ENCODE measurements at places on chromosomes 1 and 21.

DNA sequence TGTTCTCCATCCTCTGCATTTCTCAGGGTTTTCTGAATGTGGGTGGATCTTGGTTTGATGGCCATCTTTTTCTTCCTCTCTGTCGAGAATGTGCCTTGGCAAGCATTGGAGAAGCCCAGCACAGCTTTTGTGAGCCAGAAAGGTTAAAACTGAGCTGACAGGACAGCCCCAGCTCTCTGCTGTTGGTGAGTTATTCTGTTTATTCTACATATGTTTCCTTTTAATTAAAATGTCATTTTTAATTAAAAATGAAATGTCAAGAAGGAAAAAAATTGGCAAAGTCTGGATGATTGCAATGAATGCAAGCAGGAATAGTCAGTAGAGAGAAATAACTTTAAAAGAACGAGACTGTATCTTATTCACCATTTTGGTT, 325.8 kb downstream of the PTBP2 start:
- DNase-seq = no peak

DNA sequence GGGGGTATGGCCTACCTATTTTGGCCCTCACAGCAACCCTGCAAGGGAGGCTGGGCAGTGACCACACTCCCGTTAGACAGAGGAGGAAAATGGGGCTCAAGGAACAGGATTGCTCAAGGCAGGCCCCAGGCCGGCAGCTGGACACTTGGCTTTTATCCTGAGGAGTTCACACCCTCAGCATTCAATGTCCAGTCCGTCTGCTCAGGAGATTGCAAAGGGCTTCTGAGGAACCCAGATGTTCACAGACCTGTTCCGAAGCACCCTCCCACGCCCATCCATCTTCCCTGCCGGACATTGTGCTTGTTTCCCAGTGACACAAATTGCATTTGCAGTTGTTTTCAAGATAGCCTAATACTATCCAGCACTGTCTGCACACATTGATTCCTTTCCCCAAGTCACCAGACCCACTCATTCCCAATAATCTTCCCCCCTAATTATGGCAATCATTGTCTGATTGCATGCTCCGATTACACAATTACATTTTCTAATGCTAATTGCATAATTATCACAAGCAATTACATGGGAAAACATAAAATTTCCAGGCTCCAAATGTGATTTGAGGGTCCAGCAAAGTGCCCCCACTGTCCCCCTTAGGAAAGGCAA, 4.3 kb upstream of the UBL4B start:
- no peak for DNase-seq

- no peak for DNase-seq
These were observed 70.0 kb upstream of the KCNJ15 start for GRCh38 chr21:38186661-38187270.

DNA sequence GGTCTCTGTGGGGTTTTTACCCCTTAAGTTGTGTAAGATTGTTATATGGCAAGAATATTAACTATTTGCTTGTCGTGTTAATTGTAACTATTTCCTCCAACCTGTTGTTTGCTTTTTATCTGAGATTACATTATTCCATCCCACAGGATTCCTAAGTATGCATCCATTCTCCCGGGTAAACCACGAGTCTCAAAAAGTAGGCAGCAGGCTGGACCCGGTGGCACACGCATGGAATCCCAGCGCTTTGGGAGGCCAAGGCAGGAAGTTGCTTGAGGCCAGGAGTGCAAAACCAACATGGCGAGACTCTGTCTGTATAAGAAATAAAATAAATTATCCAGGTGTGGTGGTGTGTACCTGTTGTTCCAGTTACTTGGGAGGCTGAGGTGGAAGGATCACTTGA, 12.6 kb upstream of the RSPO1 start:
- no peak for DNase-seq

- DNase-seq = peak; percentile 12
These were observed 1.2 kb upstream of the LUZP1 start for GRCh38 chr1:23169727-23170335.

- DNase-seq = no peak
These were observed 12.7 kb upstream of the CD101 start for GRCh38 chr1:116988908-116989307.

DNA sequence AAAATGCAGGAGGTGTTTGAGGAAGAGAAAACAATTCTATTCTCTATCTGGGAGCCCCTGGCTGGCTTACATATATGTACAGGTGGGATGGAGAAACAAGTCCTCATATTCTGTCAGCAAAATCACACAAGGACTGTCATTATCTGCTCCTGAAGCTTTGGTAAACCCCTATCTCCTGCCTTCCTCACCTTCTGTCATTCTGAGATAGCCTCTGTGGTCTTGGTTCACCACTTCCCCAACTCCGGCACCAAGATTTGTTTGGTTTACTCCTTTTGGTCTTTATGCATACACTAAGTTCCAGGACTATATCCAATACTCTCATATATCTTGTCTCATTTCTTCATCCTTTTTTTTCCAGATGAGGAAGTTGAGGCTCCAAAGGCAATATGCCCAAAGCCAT, 551.1 kb downstream of the PLPP3 start:
- DNase-seq = no peak

DNA sequence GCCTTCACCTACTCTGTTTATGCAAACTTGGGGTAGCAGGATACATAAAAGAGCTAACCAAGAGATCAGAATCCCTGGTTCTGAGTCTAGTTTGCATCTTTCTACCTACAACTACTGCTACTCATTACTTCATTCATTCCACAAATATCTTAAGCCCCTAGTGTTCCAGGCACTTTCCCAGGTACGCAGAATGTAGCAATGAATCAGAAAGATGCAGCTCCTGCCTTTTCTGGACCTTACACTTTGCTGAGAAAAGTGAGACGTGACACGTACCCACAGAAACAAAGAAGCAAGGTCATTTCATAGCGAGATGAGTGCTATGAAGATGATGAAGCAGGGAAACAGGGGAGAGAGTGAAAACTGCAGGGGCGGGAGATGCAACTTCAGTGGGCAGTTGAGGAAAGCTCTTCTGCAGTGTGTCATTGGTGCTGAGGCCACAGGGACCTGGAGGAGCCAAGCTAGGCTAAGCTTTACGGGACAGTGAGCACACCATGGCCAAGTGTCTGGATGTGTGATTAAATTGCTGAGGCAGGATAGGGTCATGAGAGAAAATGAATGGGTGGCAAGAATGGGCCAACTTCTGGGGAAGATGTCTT, 167.9 kb downstream of the TNFSF18 start:
- DNase-seq = no peak

GRCh38 chr1:9149837-9150581, 21.1 kb upstream of the GPR157 start:
- DNase-seq = no peak

DNA sequence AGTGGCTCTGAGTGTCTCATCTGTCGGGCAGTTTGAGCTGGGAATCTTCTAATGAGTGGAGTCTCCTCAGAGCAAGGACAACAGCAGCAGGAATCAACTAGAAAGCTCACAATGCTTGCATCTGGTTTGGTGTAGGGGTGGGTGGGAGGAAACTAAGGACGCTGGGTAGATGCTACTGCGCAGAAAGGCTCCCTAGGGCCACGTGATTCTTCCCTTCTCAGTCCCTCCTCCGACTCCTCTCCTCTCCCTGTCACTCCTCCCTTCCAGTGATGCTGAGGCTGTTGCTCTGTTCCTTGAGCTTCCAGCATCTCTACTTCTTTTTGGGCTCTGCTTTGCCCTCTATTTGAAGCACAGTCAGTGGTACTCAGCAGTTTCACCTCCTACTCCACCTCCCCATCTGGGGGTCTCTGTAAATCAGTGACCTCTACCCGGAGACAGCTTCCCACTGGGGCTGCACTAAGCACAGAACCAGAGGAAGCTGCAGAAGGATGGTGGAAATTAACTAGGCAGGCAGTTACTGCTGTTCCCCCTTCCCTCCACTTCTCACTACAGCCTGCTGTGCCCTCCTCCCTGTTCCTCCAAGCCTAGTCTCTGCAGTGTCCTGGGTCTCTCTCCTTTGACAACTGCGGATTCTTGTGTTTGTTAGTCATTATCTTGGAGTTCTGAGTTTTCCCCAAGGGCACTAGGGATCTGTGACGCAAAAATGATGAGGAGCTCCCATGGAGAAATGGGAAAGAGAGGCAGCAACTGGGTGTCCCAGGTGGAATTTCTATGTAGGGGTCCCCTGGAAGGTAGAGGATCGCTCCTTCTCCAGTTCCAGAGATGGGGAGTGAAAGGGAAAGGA, 5.8 kb downstream of the LINGO4 start:
- no peak for DNase-seq

DNA sequence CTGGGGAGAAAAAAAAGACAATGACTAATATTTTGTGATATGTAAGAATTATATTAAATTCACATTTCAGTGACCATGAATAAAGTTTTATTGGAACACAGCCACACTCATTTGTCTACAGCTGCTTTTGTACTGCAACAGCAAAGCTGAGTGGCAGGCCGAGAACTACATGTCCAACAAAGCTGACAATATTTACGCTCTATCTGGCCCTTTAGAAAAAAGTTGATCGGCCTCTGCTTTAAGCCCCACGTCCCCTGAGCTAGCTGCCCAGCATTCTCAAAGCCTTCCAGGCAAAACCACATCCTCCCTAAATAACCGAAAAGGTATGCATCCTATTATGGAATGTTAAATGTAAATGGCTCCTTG, 8.6 kb downstream of the SLC2A1 start:
- no peak for DNase-seq

DNA sequence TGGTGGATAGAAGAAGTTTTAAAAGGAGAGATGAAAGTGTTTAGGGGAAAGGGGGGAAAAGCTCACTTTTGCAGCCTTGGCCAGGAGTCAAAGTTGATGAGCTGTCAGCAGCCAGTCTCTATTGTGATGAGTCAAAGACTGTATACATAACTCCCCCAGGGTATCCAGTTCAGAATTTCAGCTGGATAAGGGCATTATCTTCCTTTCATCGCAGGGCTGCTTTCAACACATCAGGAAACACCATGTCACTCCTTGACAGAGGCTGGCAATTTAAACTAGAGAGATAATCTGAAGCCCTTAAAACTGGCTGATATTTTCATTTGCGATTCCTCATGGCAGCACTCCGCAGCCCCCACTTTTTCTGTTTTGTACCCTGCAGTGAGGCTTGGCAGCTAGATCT, 328.5 kb downstream of the TBX15 start:
- DNase-seq = no peak

DNA sequence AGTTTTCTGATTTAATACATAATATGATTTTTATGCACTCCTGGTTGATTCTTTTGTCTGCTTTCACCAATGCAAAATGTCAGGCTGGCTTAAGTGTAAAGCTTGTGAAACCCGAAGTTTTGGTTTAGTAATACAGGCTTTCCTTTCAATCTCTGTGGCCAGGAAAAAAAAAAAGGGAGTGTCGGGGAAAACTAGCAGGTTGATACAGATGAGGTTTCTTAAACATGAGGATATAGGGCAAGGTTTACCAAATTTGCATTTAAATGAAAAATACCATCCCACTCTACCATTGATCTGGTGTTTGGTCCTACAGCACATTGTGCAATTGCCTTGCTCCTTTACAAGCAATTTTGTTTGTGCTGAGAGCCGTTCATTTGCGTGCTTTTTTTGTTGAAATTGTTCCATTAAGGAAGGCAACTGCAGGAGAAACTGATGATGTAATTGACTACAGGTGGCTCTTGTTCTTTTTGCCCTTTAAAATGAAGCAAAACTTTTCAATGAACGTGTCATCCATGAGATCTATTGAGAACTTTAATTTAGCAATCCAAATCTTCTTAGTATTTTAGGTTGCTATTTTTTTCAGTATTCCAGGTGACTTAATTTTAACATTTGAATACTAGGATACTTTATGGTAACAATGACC, 22.7 kb downstream of the CLIC6 start:
- no peak for DNase-seq

GRCh38 chr1:21436488-21437340, 3.2 kb upstream of the NBPF3 start:
- no peak for DNase-seq

- DNase-seq = no peak
These were observed 1048.1 kb downstream of the BRINP3 start for GRCh38 chr1:189429610-189430009.

- no peak for DNase-seq
These were observed 29.1 kb downstream of the LAMC2 start for GRCh38 chr1:183215076-183215720.

GRCh38 chr1:41381692-41382479, 20.7 kb downstream of the FOXO6 start:
- peak; percentile 41 for DNase-seq

GRCh38 chr1:12204140-12204539, 25.7 kb upstream of the VPS13D start:
- no peak for DNase-seq

DNA sequence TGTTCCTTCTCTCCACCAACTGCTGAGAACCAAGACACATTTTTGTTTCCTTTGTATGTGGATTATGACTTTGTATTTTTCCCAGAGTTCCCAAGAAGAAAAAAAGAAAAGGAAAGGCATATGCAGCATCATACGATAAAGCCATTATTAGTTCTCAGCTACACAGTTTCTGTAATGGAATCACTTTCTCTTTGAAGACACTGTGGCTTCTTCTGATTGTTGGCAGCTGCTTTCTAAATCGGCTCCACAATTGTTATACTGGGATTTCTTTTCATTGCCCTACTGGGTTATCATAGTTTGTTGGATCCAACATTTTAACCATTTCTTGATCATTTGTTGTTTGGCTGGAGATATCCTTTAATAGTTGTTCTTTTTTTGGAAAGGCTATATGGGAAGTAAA, 89.5 kb upstream of the HIVEP3 start:
- no peak for DNase-seq

- DNase-seq = no peak
These were observed 10.2 kb downstream of the VN1R5 start for GRCh38 chr1:247266053-247266452.

DNA sequence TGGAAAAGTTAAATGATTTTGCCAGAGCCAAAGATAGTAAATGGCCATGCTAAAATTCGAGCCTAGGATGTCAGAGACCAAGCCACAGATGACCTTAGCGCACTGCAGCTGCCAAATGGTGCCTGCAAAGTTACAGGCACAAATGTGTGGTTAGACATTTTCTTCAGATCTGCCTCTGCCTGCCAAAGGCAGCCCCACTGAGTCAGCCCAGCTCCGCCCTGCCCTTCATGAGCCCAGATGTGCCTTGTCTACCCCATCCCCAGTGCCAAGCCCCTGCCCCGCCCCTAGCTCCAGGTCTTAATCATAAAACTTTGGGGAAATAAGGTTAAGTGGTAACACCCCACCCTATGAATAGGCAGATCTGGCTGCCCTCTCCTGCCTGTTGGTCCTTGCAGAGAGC, 105.9 kb downstream of the DTL start:
- DNase-seq = no peak

DNA sequence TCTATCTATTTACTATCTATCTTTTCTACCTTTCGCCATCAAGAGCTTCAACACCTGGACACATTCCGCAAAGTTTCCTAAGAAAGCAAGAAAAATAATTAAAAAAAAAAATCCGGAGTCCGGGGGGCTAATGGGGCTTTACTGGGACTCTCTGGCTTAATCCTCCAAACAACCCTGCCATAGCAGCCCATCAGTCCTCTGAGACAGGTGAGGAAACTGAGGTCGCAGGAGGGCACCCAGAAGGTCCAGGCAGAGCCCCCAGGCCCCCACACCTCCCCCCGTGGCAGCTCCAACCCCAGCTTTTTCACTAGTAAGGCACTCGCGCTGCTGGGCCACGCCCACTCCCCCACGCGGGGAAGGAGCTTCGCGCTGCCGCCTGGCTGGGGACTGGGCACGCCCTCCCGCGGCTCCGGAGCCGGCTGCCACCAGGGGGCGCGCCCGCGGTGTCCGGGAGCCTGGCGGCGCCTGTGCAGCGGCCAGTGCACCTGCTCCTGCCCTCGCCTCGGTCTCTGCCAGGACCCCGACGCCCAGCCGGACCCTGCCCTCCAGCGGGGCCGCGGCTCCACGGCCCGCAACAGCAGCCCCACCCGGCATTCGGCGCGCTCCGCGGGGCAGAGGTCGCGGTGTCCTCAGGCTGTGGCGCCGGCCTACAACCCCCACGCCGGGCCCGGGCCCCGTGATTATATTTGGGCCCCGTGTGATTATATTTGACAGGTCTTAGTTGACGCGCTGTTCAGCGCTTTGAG, 54.1 kb upstream of the SAMD11 start:
- peak; percentile 79 for DNase-seq

Data from naive thymus-derived CD8-positive, alpha-beta T cell (primary cell).